Activated gamma-delta T cell treated with Interleukin-2 at 50 U/mL for 16 hours (primary cell): ENCODE measurements at places on chromosomes 6 and 20.

GRCh38 chr6:45132658-45133294 lies 195.4 kb upstream of the RUNX2 start:
- DNase-seq, result no peak

DNA sequence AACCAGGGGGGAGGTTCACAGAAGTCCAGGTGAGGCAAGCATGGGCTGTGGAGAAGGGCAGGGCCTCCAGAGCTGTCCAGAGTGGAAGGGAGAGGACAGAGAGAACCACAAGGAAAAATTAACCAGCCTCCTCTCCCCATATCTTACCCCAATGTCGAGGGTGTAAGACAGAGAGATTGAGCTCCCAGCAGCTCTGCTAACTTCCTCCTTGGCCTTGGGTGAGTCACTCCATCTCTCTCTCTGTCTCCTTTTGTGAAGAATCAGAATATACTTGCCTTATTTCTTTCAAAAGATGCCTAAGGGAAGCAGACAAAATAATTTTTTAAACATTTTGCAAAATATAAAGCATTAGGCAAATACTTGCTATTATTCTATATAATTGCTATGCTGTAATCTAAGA lies 58.3 kb upstream of the IYD start:
- DNase-seq, result peak; percentile 24

GRCh38 chr6:54307439-54307910 lies 766 bp upstream of the TINAG start:
- no peak for DNase-seq

DNA sequence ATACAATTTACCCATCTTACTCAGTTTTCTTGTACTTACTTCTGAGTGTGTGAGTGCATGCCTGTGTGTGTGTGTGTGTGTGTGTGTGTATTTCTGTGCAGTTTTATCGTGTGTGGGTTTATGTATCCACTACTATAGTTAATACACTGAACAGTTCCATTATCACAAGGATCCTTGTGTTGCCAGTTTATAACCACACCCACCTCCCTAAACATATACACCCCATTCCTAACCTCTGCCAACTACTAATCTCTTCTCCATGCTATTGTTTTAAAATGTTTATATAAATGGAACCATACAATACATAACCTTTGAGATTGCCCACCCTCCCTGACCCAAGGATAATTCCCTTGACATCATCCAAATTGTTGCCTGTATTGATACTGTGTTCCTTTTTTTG lies 18.7 kb downstream of the POFUT1 start:
- DNase-seq, result no peak

DNA sequence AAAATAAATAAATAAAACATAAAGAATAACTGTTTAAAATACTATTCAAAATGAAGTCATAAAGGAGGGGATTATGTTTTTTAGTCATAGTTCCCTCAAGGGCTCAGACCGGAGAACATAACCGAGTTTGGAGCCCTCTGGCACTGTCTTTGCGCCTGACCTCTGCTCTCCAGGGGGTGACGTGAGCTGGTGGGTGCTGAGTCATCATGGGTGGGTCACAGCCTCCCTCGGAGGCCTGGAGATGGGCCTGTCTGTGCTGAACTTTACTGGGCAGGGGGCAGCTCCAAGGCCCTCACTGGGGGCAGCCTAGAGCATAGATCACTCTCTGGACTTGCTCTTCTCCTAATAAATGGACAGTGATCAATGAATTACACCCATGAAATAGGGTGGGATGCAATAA lies 3.1 kb upstream of the MAVS start:
- no peak for DNase-seq

DNA sequence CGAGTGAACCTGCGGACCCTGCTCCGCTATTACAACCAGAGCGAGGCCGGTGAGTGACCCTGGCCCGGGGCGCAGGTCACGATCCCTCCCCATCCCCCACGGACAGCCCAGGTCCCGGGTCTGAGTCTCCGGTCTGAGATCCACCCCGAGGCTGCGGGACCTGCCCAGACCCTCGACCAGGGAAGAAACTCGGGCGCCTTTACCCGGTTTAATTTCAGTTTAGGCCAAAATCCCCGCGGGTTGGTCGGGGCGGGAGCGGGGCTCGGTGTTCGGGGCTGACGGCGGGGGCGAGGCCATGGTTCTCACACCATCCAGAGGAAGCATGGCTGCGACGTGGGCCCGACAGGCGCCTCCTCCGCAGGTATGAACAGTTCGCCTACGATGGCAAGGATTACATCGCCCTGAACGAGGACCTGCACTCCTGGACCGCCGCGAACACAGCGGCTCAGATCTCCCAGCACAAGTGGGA lies 46.9 kb upstream of the TRIM26 start:
- DNase-seq, result peak; percentile 11
